Right atrium auricular region (tissue), 2 donors: ENCODE measurements at places on chromosomes 12 and 14. TPM values are rescaled to one million over a fixed set of nuclear protein-coding genes. Genes with fewer than 3 reads are reported as not detected.

DNA sequence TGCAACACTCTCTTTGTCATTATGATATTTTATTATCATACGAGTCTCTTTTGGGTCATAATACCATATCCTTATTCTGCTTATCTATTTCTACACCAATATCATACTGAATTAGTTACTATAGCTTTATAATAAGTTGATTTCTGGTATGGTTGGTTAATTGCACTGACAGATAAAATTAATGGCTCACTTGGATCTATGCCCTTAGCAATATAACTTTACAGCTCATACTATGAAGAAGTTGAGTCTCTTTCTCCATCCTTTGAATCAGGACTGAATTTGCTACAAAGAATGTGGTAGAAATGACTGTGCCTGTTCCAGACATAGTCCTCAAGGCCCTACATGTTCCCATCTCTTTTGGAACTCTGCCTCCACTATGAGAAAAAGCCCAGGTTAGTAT, 139.7 kb upstream of the DYRK2 start:
- no peak for DNase-seq
- H3K36me3 ChIP-seq, result no peaks in the 10 kb centered on the region
- H3K27ac ChIP-seq, result no peak overlapping the region
- H3K27me3 ChIP-seq, result no peaks in the 10 kb centered on the region
- no peak overlapping the region for H3K4me3 ChIP-seq

- no peak for DNase-seq
- H3K27ac ChIP-seq, result peak overlapping the region; percentile 49
- no peak overlapping the region for H3K4me3 ChIP-seq
- peaks cover 21% of the 10 kb centered on the region for H3K4me1 ChIP-seq
These were observed 49.7 kb downstream of the IGF1 start for GRCh38 chr12:102430661-102431060.

Gene USP5
- total RNA-seq, result 35.3 TPM

Gene ADAM20
- total RNA-seq, result 0.59 TPM

Gene PRPH
- total RNA-seq, result 0.75 TPM
